AG09309 (cell line): ENCODE measurements at places on chromosomes 6 and 20.
A peak's percentile ranks its signal among the peaks of the same experiment; 100 is the strongest.

DNA sequence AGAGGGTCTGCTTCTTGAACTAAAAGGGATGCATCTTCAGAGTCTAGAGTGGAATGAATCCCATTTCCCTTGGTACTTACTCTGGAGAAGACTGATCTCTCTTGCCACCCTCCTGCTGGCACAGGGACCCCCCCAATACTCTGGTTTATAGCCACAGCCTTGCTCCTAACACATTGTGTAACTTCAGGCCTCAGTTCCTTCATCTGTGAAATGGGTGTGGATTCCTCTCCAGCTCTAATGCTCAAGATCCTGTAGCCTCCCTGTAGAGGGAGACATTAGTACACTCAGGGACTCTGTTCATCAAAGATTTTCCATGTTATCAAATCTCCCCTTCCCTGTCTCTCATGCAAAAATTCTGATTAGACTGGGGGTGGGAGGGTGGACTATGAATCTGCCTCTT, 315.7 kb upstream of the MOCS1 start:
- no peak for DNase-seq

GRCh38 chr6:89951574-89952104, 57.4 kb downstream of the GJA10 start:
- no peak for DNase-seq

DNA sequence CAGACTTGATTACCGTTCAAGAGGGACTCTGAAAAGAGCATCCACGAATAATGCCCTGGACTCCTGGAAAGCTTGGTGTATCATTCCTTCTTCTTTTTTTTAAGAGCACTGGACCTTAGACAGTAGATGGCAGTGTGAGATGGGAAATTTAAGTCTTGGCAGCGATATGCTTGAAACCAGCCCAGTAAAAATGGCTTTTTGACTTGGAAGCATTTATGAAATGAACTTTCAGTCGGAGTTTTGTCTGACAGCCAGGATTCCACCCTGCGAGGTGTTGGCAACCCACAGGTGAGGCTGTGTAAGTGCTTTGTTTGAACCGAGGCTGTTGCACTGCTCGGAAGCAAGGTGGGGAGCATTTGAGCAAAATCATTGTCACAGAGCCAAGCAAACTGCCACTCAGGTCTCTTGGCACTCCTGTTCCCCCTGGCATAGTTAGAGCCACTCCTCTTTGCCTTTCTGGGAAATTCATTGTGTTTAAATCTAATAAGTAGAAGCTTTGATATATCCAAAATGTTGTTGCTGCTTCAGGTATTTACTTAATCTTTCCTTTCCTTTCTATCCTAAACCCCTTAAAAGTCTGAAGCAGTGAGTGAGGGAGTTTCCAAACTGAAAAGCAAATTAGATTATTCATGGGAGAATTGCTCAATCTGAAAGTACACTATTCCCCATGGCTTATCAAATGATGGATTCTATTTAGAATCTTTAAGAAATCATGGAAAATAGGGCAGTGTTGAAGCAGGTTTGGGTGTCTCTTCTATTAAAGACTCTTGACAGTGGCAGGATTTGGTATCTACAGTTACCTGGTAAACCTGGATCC, 272.8 kb upstream of the SLC35B3 start:
- peak; percentile 2 for DNase-seq

- no peak for DNase-seq
These were observed 77.8 kb downstream of the COL9A1 start for GRCh38 chr6:70225055-70225454.

GRCh38 chr6:134235937-134236751, 81.8 kb downstream of the SGK1 start:
- no peak for DNase-seq

GRCh38 chr6:149859368-149859767, 4.8 kb downstream of the LRP11 start:
- DNase-seq = no peak

- no peak for DNase-seq
These were observed 176.7 kb downstream of the CLIC5 start for GRCh38 chr6:45838996-45839395.

DNA sequence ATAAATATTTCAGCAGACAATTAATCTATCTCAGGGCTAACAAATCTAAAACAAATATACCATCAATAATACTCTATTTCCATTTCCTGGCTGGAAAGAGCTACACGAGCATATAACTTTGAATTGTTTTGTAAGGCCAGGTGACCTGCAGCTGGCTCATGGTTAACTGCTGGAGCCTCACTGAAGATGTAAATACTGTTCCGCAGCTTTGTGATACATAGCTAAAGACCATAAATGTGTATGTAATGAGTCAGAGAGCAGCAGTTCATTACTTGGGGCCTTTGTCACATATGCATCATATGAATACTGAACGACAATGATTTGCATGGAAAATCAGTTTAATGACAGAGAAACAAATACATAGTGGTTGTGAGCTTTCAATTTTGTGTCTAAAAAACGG, 109.4 kb upstream of the CCN2 start:
- DNase-seq = no peak

DNA sequence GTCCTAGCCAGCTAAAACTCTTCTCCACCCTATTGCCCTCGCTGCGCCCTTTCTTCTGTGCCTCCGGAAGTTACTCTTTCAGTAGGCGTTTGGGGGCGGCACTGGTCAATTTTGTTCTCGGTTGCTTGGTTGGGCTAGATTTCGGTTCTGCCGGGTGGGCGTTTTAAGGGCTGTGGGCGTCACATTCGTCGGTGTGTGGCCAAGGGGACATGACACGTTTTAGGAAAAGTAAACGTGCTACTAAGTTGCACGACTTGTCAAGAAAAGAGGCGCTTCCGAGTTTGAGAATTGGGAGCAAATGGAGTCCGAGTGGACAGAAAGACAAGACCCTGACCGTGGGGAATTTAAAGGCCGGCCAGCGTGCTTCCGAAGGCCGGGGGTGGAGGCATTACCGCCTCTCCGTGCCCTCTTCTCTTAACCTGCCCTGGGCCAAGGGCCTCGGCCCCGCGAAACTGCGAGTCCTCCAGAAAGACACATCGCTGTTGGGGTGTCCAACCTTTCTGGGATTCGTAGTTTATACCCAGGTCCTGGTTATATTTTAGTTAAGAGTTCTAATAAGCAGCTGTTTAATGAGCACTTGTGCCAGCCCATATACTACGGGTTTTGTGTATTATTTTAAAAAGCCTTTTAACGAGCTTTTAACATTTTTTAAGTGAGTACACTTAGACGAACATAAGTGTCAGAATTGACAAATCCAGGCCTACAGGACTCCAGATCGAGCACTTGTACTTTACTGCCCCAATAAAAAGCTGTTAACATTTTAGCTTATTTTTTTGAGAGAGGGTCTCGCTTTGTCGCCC, 664 bp upstream of the BAG6 start:
- peak; percentile 68 for DNase-seq
